ENCODE measurements at places on chromosomes 4 and X.

- no peak for DNase-seq
Observed at GRCh38 chr4:152102436-152103000, 341.7 kb upstream of the GATB start.

DNA sequence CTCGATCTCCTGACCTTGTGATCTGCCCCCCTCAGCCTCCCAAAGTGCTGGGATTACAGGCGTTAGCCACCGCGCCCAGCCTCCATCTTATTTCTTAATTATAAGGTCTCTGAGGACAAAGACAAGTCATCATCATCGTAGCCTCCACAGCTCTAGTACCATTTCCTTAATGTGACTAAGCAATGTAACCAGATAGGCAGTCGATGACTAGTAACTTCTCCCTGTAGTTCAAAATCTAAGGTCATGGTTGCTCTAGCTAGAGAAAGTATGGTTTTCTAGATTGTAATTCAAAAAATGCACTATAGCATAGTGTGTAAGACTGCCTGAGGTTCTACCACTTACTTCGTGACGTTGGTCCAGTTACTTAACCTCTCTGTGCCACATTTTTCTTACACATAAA lies 6.9 kb downstream of the SLC39A8 start:
- DNase-seq: no peak

DNA sequence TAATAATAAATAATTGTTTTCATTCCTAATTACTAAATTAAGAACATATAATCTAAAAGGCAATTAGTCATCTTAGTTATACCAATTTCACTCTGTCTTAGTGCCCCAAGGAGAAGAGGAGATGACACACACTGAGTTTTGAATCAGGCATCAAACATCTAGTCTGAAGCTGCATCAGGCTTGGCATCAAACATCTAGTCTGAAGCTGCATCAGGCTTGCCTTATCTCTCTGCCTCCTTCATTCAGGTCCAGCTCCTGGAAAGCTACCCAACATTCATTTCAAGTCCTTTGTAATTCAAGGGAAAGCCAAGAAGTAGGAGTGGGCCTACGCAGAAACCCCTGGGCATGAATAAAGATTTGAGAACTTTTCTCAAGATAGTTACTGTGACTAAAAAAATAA lies 62.2 kb downstream of the SH3RF1 start:
- DNase-seq: no peak

GRCh38 chrX:81791086-81791485 lies 589.2 kb downstream of the SH3BGRL start:
- DNase-seq: no peak

- DNase-seq: peak; percentile 39
Observed at GRCh38 chrX:65601530-65602220, 65.8 kb upstream of the MSN start.

GRCh38 chr4:104494822-104495559 lies at the start of gene CXXC4:
TSS of gene CXXC4 (minus strand) at chr4:104494894. CDS start at chr4:104491802, 3,092 bp downstream.
- no peak for DNase-seq

DNA sequence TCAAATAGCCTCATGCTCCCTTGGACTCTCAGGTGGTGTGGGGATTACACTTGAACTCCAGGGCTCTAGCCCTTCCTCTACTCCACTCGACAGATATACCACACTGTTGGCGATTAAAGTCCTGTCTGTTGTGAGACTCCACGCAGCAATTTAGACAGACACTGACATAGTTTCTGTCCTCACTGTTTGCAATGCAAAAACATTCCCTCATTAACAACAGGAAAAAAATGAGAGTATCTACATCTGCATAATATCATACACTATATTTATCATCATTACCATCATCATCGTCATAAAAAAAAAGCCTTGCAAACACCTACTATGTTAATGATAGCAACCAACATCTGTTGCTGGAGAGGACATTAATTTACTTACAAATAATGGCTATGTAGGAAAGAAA lies 132.4 kb downstream of the RASL11B start:
- no peak for DNase-seq

GRCh38 chrX:110055616-110056015 lies 52.7 kb downstream of the TMEM164 start:
- no peak for DNase-seq

DNA sequence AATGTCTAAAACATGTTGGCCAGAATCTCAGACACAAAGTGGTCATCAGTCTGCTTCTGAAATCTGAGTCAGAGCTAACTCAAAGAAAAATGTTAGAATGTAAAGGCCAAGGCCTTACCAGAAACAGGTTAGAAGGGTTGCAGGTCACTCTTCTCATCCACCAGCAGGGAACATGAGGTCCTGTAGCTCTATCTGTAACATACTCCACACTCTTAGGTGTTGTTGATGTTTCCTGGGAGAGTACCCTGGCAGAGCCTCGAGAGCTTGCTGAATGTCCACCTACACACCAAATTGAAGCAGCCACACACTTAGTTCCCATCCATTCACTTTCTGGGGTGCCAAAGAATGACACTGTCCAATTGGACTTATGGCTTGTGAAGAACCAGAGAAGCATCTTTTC lies 76.6 kb upstream of the INPP4B start:
- no peak for DNase-seq

DNA sequence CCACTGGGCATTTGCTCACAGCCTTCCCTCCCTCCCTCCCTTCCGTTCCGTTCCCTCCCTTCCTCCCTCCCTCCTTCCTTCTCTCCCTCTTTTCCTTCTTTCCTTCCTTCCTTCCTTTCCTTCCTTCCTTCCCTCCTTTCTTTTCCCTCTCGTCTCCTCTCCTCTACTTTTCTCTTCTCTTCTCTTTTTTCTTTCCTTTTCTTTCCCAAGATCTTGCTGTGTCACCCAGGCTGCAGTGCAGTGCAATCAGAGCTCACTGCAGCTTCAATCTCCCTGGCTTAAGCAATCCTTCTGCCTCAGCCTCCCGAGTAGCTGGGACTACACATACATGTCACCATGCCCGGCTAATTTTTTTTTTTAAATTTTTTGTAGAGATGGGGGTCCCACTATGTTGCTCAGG lies 26.7 kb upstream of the ING2 start:
- DNase-seq: no peak

DNA sequence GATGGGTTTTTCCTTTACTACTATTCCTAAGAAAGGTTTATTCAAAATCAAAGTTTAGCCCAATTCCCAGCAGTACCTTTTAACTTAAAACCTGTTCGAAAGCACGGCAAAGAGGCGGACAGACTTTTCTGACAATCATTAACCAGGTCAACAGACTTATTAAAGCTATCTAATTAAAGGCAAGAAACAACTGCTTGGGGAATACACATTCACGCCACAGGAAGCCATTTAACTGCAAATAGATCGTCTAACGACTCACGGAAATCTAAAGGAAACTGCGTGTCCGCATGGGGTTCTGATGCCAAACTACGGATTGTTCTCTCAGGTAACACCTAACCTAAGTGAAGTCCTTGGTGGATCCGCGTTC lies 663 bp upstream of the USP53 start:
- no peak for DNase-seq

DNA sequence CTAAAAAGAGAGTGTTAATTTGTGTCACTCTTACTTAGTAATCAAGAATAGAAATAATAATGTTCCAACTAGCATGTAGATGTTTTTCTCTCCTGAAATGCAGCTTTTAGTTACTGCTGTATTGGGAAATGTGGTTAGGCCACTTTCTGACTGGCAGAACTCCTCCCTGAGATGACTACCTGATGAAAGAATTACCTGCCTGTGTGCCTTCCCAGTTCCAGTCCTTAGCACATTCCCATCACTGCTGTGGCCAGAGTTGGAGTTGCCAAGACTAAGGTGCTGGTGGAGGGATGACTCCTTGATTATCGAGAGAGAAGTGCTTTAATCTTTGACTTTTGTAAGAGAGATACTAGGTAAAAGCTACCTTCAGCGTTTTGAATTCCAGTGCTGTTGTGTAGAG lies 9.5 kb downstream of the GAB1 start:
- DNase-seq: no peak

- DNase-seq: peak; percentile 11
Observed at GRCh38 chrX:56564921-56565840, 1.8 kb downstream of the UBQLN2 start.

DNA sequence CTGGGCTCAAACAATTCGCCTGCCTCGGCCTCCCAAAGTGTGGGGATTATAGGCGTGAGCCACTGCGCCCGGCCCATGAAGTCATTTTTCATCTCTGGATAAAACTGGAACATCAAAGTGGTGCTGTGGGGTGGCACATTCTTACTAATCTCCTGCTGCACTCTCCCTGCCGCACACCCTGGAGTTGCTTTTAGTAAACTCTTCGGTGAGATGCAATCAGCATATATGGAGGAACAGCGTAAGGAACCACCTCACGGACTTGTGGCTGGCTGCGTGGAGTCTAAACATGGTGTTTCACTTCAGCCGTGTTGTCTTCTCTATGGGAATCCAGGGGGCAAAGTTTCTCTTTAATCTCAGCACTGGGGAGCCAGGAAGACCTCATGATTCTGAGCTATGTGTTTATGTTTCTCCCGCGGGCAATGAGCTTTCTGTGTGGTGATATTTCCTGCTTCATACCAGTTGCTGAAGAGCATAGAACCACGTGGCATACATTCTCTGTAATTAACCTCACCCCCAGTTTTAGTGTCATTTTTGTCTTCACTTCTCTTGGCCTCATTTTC lies 2.1 kb upstream of the RHOH start:
- no peak for DNase-seq

DNA sequence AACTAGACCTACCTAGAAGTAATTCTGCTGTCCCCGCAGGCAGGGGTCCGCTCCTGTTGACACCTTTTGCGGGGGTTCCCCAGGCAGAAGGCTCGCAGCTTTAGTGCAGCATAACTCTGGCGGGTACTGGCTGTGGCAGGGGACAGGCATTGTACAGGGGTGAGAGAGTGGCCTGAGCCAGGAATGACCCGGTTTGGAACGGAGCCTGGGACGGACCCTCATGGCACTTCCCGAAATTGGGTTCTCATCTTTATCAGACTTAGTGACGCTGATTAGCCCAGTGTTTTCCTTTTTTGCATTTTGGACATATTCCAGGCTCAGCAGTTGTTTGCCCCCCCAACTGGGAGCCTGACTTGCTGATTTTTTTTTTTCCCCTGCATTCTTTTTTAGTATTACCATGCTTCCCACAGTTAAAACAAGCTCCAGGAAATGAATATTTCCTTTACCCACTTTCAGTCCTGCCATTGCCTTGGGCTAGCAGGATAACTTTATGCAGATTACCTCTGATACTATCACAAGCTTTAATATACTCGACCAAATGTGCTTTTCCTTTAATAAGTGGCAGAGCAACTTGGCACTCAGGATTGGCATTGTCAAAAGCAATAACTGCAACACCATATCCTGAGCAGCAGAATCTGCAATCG lies 55.8 kb upstream of the WDR1 start:
- DNase-seq: no peak

GRCh38 chr4:7756561-7757355 lies 182.9 kb downstream of the AFAP1 start:
- DNase-seq: no peak

GRCh38 chr4:56531149-56531770 lies 25.7 kb downstream of the ARL9 start:
- DNase-seq: no peak

GRCh38 chr4:183576701-183577404 lies 72.0 kb downstream of the ING2 start:
- no peak for DNase-seq
